ENCODE measurements at places on chromosomes 1 and 21.
A peak's percentile ranks its signal among the peaks of the same experiment; 100 is the strongest.

DNA sequence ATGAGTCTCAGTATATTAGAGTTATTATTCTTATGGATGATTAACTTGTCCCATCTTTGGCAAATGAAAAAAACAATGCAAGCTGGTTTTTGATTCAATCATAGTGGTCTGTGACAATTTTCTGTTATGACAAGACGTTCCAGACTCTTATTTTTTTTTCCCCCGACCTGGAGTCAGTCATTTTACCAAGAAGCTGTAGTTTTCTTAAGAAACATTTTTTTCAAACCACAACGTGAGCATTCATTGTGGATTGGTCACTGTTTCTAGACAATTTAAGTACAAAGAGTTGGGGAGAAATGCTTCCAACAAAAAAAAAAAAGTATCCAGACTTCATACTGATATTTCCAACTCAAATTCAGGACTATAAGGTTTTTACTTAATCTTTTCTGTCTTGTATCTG, 8.0 kb upstream of the ANGPTL3 start:
- no peak for DNase-seq

GRCh38 chr21:45257673-45258341, 29.9 kb downstream of the POFUT2 start:
- no peak for DNase-seq

DNA sequence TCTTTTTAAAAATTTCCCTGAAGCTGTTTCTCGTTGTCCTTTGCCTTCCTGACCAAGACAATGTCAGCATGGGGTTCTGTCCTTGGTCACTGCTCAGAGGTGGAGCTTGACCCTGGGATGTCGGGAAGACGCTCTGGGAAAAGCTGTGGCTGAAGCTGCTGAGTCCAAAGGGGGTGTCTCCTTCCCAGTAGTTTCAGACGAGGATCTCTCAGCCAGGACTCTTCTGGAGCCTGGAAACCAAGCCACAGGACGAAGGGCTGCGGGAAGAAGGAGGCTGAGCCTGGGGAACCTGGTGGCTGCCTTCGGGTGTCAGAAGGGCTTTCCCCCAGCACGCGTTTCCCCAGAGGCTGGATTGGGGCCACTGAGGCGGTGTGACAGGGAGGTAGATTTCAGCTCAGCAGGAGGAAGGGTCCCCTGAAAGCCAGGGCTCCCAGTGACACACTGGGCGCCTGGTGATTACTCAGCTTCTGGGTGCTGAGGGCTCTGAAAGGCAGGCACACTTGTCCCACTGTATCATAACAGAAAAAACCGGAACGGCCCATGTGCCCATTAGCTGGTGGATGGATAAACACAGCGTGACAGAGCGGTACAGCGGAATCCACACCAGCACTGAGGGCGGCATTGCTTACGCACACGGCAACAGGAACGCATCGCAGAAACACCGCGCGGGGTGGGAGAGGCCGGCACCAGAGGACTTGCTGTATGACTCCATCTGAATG, 5.0 kb upstream of the KRTAP12-1 start:
- DNase-seq = no peak

GRCh38 chr1:42973286-42973685, 14.6 kb upstream of the SLC2A1 start:
- DNase-seq = peak; percentile 76

DNA sequence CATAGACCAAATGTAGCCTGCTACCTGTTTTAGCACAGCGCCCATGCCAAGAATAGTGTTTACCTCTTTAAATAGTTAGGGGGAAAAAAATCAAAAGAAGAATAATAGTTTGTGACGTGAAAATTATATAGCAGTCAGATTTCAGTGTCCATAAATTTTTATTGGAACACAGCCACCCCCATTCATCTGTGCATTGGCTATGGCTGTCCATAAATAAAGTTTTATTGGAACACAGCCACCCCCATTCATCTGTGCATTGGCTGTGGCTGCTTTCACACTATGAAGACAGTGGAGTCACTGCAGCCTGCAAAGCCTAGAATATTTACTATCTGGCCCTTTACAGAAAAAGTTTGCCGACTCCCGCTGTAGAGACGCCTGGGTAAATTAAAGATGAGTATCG, 20.9 kb downstream of the EPHX1 start:
- DNase-seq = no peak
